Stimulated activated CD8-positive, alpha-beta memory T cell treated with anti-CD3 and anti-CD28 coated beads, Interleukin-4, amount 100 ng/mL, for 24 hours (primary cell): ENCODE measurements at places on chromosomes 2 and 18.

DNA sequence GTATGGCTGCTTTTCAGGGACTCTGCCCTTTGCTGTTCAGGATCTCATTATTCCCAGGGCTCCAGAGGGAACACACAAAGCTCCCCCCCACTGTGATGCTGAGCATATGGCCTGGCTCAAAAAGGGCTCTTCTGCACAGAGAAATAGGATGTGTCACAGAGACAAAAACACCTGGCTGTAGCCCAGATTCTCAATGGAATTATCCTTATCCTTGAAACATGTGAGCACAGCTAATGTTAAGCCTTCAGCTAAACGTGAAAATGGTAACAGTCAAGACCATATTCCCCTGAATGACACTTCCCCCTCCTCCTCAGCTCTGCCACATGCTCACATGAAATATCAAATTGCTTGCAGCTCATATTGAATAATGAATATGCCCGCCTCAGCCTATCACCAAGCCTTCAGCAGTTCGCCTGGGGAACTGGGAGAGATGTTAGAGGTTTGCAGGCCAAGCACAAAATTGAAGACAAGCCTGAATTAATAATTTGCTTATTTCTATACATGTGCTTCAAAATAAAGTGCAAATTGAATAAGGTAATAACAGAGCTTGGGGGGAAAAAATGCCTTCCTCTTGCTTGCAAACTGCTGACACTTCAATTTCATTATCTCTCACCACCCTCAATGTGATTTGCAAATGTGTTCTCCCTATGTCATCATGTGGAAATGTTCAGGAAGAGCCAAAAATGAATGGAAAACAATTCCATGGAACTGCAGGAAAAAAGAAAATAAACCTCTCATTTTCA is 181.0 kb upstream of the HNRNPA3 start:
- DNase-seq: no peak

- DNase-seq: no peak
Observed at GRCh38 chr2:155692106-155692505, 640.4 kb downstream of the NR4A2 start.

GRCh38 chr2:109636317-109636716 is 22.2 kb downstream of the SOWAHC start:
- no peak for DNase-seq

DNA sequence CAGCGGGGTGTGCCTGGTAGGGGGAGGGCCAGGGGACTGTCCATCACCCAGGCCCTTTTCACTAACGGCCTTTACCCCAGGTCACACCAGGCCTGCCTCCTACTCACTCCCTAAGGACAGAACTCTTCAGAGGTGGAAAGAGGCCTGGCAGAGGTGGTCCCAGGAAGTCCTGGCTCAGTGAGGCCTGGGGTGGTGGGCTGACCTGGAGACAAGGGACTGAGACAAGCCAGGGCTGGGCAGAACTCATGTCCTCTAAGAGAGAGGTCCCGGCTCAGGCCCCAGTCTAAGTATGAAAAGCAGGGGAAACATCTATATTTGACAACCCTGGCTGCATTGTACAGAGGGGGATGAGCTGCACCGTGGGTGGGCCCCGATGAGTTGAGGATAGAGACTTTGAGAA is 65.9 kb upstream of the TEX51 start:
- no peak for DNase-seq

GRCh38 chr2:30730736-30731647 is 76.3 kb downstream of the CAPN13 start:
- DNase-seq: no peak

DNA sequence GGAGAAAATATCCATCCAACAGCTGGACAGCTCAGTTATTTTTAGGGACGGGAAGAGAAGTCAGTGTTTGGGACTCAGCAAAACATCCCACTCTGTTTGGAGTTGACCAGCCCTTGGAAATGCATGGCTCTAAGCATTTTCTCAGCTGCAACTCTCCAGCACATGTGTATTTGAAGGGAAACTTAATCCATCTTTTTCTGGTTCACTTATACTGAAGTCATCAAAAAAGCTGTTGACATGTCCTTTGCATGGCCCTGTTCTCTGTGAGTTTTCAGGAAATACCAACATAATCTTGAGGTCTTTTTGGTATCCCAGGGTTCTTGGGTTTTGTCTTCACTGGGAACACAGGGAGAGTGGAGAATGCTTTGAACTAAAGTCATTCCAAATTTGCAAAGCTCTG is 91.9 kb upstream of the CELF4 start:
- DNase-seq: no peak

GRCh38 chr2:180130403-180130802 is 123.3 kb upstream of the CWC22 start:
- DNase-seq: no peak

- no peak for DNase-seq
Observed at GRCh38 chr18:39305766-39306165, 1740.2 kb upstream of the CELF4 start.

DNA sequence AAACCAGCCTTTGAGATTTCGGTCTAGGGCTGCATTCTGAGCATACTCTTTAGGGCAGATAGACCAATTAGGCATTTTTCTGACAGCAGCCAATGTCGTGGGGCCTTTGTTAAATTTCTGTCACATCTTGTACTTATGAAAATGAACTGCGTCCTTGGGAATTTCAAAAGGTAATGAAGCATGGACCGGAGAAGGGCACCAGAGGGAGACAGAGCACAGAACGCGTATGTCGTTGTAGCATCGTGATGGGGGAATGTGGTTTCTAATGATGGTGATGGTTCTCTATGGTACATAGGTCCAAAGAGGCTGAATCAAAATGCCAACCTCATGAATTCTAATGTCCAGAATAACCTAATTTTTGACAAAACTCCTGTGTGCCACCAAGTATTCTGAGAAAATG is 483.9 kb upstream of the CRIM1 start:
- DNase-seq: no peak

- DNase-seq: no peak
Observed at GRCh38 chr18:22113144-22113844, 56.1 kb upstream of the GATA6 start.

- DNase-seq: no peak
Observed at GRCh38 chr2:42128721-42129486, 40.2 kb upstream of the EML4 start.

- peak; percentile 71 for DNase-seq
Observed at GRCh38 chr2:128321784-128322714, 3.4 kb upstream of the HS6ST1 start.

DNA sequence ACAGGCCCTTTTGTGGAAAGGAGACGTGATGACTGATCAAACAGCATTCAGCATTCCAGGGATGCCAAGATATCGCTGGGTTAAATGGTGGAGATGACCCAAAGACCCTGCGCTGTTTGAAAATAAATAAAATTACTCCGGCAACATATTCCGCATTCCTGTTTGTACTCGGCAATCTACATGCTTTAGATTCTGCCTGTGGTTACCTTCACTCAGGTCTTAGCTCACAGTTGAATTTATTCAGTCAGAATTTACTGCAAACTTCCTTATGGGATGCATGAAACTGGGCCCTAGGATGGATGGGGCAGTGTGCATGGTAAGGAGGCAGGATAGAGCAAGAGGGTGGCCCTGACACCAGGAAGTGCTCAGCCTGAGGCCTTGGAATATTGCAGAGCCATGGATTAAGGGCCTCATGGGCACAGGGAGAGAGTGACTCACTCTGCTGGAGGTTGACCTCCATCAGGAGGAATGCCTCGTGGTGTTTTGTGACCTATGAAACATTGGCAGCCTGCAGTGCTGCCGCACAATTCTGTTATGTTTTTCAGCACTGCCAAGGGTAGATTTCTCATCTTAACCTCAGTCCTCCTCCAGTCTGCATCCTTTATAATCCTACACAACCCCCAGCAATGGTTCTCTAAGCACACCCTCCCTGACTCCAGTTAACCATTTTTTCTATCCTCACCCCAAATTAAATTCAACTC is 321.4 kb downstream of the IRS1 start:
- DNase-seq: no peak

GRCh38 chr18:46366201-46366600 is 262.0 kb downstream of the HAUS1 start:
- DNase-seq: no peak

GRCh38 chr2:109387778-109388469 is 225.8 kb downstream of the SEPTIN10 start:
- no peak for DNase-seq

GRCh38 chr2:190526105-190526750 is 8.3 kb downstream of the NEMP2 start:
- DNase-seq: no peak

- no peak for DNase-seq
Observed at GRCh38 chr2:99974275-99974674, 168.1 kb downstream of the AFF3 start.

- DNase-seq: no peak
Observed at GRCh38 chr2:16252251-16252650, 311.9 kb downstream of the MYCN start.

DNA sequence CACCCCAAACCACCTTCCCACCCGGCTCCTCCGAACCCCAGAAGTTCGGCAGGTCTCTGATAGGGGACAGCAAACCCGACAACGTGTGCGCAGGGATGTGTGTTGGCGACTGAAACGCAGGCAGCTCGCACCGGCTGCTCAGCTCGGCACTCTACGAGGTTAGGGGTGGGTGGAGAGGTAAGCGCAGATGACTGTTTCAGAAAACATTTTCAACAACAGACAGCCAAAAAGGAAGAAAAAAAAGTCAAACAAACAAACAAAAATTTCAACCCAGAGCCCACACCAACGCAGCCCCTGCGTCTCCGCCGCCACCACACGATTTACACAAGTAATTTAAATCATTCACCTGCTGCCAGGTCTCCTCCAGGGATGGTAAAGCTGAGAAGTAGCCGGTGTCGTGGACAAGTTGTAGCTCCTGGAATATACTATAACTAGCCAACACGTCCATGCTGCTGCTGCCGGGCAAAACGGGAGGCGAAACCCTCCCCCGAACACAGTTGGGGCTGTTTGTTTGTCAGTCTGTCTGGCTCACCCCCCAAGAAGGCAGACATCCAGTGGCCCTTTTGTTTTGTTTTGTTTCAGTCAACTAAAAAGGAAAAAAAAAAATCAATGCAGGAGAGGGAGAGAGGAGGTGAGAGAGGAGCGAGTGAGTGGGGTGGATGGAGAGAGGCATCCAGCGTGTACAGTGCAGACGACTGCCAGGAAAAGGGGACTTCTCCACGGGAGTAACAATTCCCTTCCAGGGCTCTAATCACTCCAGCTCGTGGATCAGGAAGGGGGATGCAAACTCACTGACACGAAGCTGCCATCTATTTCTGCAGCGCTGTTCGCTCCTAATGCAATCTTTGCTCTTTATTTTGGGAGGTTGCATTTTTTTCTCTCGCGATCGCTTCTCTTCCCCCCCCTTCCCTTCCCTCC is at the start of gene KLF7:
TSS of gene KLF7 (minus strand) at position 828 of the 918 bp plus-strand sequence. CDS start at position 448, 380 bp downstream.
- DNase-seq: peak; percentile 26

- DNase-seq: no peak
Observed at GRCh38 chr2:121037480-121037879, 247.5 kb downstream of the TFCP2L1 start.

DNA sequence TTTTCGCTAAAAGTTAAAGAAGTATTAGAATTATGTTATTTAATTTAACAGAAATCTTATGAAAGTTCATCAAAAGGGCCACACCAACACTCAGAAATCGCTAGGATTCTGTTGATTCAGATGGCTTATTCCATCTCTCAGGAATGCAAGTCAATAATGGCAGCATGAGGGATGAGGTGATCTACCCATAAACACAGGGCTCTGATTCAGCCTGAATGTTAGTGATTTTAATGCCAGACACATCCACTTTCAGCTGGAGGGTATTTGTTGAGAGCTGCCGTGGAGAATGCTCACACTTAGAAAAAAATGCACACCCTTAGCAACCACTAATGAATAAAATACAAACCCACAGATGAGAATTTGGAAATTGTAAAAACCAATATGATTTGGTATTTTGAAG is 173.3 kb upstream of the ERBB4 start:
- no peak for DNase-seq

DNA sequence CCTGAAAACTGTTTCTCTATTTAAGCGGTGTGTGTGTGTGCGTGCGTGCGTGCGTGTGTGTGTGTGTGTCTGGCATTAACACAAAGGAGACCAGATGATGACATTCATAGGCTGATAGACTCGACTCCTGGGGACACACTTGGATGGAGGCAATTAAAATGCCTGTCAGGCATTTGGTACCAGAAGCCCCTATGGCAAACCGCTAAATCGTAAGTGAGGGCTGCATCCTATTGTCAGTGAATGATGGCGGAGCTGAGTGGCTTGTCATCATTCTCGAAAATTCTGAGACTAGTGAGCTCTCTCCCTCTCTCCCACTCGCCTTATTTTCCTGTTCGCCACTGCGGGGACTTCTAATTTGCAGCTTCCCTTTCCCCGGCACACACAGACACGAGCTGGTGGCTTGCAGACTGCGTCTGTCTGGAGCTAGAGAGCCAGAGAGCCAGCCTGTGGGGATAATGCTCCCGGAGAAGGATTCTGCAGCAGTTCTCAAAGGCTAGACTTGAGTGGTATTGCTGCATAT is 155.4 kb downstream of the MAP2 start:
- DNase-seq: no peak

GRCh38 chr2:86426271-86426670 is 14.9 kb upstream of the KDM3A start:
- no peak for DNase-seq

GRCh38 chr2:119119076-119119785 is 39.3 kb downstream of the C1QL2 start:
- DNase-seq: no peak

DNA sequence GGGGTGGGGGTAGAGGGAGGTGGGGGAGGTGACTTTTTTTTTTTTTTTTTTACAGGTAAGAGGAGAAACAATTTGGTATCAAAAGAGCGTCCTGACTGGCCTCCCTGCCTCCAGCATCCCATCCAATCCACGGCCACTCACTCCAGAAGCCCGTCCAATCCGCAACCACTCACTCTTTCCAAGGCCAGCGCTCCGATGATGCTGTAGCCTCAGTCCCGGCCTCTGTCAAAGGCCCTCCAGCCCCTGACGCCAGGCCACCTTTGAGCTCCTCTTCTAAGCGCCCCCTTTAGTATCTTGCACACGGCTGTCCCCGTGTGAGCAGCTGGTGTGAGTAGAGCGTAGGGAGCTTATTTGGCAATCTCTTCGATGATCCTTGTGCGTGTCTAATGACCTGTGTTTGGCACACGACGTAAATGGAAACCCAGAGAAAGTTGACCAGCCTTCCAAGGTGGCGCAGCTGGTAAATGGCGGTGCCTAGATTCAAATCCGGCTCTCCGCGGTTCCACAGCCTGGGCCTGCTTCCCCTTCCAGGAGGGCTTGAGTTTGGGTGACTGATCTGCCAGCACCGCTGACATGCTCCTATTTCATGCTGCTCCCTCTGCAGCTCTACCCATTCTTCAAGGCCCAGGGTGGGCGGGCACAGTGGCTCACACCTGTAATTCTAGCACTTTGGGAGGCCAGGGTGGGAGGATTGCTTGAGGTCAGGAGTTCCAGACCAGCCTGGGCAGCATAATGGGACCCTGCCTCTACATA is 23.8 kb upstream of the PXDN start:
- DNase-seq: no peak

DNA sequence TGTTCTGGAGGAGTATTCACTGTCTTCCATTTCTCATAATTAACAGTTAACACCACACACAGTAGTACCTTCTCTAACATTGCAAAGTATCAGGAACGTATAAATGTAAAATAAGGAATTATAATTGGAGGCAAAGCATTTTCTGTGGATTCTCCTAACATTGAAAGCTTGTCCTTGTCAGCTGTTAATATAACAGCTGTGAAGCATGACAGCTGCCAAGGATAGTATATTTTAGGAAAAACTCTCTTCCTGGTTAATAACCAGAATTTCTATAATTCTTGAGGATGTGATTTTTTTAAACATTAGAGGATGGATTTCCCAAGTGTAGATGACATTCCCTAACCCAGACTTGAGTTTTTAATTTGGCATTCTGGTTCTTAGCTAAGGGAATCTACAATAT is 110.3 kb downstream of the EPC2 start:
- no peak for DNase-seq
